ENCODE measurements at places on chromosomes 2 and 18. TPM values are rescaled to one million over a fixed set of nuclear protein-coding genes. Genes with fewer than 3 reads are reported as not detected.

The SLC23A3 gene
- 4.0 TPM for total RNA-seq

The CCDC74A gene
- 2.1 TPM for total RNA-seq

The HOXD12 gene
- not detected for total RNA-seq

The C2orf81 gene
- total RNA-seq, result 4.9 TPM

GRCh38 chr2:190404487-190404886 is 3.7 kb upstream of the MFSD6 start:
- DNase-seq, result peak; percentile 22

- DNase-seq, result no peak
Measured at GRCh38 chr2:235485362-235485761, 8.5 kb upstream of the AGAP1 start.

Data from activated T-cell treated with anti-CD3 and anti-CD28 coated beads, Interleukin-2, amount 50 U/mL, for 72 hours (primary cell).